Lung (tissue), 17 donors: ENCODE measurements at places on chromosomes 2 and 18. TPM values are rescaled to one million over a fixed set of nuclear protein-coding genes. Genes with fewer than 3 reads are reported as not detected.

Gene FOXI3
- 0.17 TPM for total RNA-seq

DNA sequence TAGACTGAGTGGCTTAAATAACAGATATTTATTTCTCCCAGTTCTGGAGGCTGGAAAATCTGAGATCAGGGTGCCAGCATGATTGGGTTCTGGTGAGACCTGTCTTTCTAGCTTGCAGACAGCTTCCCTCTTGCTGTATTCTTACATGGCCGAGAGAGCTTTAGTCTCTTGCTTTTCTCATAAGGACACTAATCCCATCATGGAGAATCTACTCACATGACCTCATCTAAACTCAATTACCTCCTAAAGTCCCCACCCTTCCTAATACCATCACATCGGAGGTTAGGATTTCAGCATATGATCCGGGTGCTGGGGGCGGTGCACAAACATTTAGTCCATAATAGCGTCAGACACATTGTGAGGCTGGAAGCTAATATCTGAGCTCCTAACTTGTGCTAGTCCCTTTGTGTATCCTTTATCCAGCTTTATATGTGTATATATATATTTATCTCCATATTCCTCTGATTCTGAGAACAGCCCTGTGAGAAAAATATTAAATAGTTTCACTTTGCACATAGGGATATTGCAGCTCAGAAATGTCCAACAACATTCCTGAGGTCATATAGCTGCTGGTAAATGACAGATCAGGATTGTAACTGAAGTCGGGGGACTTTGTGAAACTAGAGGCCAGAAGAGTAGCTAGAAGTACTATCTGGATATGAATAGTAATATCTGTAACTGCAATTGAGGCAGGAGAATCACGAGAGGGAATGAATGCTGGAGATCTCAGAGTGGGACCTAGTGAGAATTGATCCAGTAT lies 28.9 kb downstream of the MARCHF4 start:
- DNase-seq, result no peak

Gene SLC38A11
- not detected for total RNA-seq

Gene RBM43
- total RNA-seq, result 17.8 TPM

- DNase-seq, result no peak
These were observed 56.8 kb downstream of the MYO1B start for GRCh38 chr2:191301971-191302370.

DNA sequence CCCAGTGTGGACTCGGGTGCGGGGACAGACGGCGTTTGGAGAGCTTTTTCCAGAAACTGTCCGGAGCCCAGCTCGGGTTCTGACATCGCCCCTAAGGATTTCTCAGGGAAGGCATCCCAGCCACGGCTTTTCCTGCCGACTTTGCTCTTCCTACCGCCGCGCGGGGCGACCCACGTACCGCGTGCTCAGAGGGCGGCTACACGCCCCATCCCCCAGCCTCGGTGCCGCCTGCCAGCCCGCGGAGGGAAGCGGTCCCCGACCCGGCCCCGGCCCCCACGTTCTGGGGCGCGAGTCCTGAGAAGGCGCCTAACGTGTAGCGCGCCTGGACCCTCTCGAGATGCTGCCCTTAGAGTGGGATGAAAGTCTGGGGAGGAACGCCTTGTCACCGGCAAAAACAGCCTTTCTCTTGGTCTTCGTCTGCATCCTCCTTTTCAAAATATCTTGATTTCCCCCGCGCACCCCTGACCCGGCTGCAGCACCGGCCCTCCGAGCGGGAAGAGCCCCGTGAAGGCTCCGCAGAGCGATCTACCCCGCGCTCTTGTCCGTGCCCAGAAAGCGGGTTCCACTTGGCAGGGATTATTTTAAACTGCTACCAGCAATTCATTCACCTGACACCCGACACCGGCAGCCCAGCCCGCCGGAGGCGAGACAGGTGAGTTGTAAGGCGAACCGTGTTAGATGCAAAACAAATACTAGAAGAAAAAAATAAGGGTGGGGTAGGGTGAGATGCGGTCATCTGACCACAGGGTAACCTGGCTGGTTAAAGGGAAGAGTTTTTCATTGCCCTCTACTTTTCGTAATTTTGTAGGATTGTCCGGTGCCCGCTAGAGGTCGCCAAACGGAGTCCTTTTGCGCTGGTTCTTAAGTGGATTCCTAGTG lies 812 bp upstream of the KCNG3 start:
- DNase-seq, result peak; percentile 84

DNA sequence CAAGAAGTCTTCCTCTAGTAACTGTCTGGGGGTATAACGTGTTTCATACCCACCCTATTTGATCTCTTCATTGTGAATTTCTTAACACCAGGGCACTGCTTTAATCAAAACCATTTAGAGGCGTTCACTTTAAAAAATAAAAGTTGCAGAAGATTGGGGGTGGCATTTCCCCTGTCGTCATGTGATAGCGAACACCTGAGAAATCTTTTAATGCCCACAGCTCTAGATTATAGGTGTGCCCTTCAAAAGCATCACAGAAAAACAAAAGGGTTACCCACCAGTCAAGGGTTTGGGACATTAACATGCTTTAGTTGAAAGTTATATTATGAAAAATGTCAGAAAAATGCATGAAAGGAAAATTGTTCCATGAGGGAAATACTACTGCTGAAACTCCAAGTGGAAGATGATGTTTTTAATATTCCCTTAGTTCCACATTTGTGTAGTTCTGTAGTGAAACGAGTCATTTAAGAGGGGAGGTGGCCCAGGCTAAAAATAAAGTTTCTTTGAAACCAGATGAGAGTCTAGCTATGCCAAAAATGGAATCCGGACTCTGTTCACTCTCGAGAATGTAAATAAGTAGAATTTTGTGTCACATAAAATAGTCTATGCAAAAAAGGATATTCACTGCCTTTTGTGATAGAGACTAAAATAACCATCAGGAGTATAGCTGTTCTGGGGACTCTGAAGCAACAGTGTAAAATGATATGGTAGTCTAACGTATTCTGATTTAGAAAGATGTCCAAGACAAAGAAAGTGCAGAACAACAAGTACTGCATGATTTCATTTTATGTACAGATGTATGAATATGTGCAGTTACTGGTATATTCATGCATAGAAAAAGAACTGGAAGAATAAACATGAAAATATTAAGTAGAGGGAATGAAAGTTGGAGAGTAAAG lies 95.3 kb downstream of the TMEM247 start:
- DNase-seq, result no peak

DNA sequence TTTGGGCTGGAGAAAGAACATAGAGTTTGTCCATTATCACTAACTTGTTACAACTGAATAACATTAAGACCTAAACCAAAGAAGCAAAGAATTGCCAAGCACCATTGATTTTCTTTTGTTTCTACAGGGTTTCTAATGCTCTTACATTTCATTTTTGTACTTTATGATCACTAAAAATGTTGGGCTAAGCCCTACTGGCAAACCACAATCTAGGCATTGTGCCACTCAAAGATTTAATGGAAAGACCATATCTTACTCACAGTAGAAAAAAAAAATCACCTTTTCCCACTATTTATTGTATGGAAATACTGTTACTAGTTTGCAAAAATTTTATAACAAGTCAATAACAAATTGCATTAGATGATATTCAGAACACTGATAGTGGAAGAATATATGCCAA lies 447.4 kb upstream of the PKDCC start:
- DNase-seq, result no peak

Gene RIT2
- total RNA-seq, result not detected

DNA sequence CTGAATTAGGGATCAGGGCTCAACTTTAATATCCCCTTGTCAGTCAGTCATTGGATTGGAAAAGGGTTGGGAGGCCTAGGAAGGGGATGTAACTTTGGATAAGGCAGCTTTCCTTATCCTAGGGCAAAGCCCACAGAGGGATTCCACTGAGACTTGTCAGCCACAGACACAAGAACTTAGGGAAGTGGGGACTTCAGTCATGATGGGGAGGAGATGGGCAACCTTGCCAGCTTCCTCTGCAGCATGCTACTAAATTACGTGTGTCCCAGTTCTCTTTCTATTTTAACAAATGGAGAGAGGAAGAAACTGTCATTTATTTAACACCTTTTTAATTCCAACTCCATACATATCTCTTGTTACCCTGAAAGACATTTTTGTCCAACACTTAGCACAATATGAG lies 237.8 kb downstream of the WDR7 start:
- no peak for DNase-seq

GRCh38 chr2:34724107-34724506 lies 1125.0 kb upstream of the FAM98A start:
- no peak for DNase-seq

DNA sequence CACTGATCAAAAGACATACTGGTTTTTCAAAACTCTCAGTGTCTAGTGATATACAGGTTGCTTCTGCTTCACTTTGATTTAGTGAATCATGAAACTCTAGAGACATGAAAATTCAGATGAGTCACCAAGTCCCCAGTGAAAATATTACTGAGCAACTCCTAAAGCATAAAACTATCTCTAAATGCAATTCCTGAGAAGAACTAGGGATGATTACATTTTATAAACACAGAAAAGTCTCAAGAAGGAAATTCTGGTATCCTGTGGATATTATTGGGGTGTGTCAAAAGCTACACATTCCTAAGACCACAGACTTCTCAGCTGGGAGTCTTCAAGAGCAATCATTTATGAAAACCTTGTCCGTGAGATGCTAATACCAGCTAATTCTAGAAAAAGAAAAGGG lies 9.7 kb downstream of the LRRTM4 start:
- DNase-seq, result no peak

Gene UBE2F
- 44.8 TPM for total RNA-seq

GRCh38 chr2:72106978-72107377 lies 40.7 kb downstream of the CYP26B1 start:
- DNase-seq, result no peak

DNA sequence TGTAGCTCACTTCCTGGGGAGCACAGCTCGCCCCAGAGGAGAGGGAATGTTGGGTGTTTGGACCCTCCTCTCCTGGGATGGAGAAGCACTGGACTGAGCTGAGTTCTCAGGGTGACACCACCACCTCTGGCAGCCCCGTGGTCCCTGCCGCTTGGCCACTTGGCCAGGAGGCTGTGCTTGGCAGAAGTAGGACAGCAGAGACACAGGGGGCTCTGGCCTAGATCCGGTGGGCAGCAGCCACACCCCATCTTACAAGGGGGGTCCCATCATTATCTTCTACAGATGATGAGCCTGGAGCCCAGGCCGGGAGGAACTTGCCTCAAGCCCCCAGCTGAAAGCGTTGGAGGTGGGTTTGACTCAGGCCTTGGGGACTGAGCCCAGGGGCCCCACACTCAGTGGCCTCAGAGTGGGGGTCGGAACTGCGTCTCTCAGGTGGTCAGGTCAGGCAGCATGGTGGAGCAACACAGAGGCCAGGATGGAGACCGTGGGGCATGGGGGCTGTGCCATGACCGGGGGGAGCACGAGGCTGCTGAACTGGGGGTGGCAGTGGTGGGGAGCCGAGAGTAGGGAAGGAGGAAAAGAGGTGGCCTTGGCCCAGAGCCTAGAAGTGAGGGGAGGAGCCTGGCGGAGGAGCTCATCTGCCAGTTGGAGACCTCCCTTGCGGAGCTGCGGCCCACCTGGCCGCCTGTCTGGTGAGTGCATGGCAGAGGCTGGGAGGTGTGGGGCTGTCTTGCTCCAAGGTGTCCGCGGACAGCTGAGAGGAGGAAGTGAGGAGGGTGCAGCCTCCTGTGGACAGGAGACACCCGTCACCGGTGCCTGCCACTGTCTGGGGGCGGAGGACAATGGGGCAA lies 63.6 kb upstream of the HDAC4 start:
- no peak for DNase-seq

- no peak for DNase-seq
These were observed 629.6 kb upstream of the FANCL start for GRCh38 chr2:58870704-58871103.

GRCh38 chr2:105184420-105184819 lies 57.1 kb upstream of the GPR45 start:
- DNase-seq, result peak; percentile 8

Gene RBKS
- total RNA-seq, result 5.1 TPM

Gene KIF5C
- total RNA-seq, result 1.4 TPM

DNA sequence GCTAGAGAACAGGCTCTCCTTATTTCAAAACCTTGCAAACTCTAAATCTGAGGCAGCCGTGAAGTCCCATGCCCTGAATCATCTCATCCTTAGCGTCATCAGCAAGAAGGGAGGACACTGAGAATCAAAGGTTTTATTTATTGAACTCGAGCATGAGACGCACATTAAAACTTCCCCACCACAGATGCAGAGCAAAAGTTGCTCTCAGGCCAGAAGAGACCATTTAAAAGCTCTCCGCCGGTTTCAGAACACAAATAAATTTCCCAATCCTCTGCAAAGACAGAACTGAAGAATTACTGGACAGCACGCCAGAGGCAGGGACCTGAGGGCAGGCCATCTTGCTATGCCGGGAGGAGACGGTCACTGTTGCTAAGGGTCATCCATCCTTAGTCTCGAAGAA lies 1.3 kb downstream of the AMMECR1L start:
- DNase-seq, result peak; percentile 30

Gene CYTIP
- 21.4 TPM for total RNA-seq

DNA sequence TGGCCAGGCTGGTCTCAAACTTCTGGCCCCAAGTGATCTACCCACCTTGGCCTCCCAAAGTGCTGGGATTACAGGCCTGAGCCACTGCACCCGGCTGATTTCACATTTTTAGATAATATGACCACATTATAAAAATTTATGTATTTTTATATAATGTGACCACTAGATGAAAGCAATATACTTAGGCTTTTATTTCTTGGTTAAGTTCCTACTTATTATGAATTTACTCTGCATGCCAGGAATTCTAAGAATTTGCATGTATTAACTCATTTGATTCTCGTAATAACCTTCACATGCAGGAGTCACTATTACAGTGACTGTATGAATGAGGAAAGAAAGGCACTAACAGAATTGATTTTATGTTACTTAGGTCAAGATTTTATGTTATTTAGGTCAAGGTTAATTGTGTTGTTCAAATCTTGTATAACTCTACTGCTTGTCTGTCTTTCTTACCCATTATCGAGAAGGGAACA lies 25.6 kb upstream of the CASP8 start:
- no peak for DNase-seq

GRCh38 chr2:191246820-191247380 lies 1.7 kb downstream of the MYO1B start:
- peak; percentile 43 for DNase-seq

DNA sequence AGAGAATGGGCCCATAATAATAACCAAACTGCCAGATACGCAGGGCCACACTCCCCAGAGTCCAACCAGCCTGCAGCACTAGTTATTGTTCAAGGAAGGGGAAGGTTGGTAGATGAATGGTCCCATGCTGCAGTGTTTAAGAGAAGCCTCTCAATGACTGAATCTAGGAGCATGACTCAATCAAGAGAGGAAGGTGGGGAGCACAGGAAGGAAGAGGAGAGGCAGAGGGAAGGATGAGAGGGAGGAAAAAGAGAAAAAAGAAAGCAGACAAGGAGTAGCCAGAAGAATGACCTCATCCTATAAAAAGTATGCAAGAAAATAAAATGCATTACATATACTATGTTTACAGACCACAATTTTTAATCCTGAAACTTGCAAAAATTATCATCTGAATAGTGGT lies 174.5 kb downstream of the TCF4 start:
- DNase-seq, result no peak

Gene SLC5A7
- 2.1 TPM for total RNA-seq

DNA sequence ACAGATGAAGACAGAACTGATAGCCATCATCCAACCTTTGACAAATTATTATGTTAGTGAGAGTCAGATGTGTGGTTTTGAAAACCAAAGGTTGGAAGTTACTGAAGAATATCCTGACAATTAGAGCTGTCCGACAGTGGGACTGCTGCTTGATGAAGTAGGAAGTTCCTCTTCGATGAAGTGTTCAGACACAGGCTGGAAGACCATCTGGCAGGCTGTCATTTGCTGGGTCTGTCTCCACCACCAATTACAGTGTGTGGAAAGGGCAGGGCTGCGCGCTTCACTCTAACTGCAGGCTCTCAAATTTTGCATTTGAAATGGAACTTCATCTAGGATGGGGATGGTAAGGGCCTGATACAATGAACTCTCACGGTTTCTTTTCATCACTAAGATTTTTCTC lies 313.8 kb downstream of the PIK3C3 start:
- DNase-seq, result no peak
